C1 segment of cervical spinal cord (tissue), 14 donors: ENCODE measurements at places on chromosomes 6 and 20.

DNA sequence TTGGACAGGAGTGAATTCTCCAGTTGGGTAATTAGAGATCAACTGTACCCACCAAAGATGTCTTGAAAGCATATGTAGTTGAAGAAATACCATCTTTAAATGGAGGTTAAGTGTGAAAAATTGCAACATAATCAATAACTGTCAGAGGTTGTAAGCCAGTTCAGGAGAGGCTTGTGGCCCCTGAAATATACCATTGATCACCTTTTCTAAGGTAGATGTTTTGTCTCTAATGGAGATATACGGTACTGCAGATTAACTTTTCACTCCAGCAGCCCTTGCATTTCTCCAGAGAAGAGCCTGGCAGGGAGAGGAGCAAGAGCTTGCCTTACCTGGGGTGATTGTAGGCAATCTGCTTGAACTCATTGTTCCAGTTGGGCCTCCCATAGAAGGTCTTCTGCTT, 48.8 kb downstream of the NOX3 start:
- DNase-seq, result no peak

- DNase-seq, result no peak
These were observed 124.8 kb upstream of the SLC2A12 start for GRCh38 chr6:134177236-134177635.

- no peak for DNase-seq
These were observed 76.0 kb downstream of the MAN1A1 start for GRCh38 chr6:119273272-119274196.

DNA sequence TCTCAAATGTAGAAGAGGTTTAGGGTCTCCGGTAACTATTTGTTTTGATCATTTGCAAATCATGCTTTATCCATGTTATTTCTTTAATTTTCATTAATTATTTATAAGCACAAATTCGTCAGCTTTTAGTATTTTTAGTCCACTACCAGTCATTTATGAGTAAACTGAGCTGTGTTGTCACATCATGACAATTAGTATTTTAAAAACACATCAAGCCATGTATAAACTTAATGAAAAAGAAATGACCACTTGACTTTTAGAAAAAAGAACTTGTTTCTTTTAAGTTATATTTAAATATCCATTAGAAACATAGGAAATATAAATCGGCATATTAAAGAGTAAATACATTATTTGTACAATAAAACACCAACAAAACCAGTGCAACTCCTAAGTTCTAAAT, 2.8 kb downstream of the NKX2-4 start:
- DNase-seq, result no peak

GRCh38 chr6:169700296-169700695, 1.5 kb downstream of the WDR27 start:
- no peak for DNase-seq

DNA sequence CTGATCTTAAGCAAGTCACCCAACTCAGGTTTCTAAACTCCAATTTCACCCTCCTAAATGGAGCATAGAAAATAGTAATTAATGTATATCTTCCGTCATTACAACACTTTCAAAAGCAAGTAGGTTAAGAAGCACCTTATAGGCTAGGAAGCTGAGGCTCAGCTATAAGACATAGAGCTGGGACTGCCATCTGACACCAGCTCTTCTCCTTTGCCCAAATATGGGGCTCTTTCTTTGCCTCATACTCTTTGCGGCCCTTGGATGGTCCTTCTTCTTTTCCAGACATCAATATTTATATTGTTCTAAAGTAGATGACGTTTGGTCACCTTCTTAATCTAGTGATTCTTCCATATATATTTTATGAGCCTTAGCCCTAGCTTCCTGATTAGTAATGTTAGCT, 413.2 kb downstream of the LMBRD1 start:
- DNase-seq, result no peak

- no peak for DNase-seq
These were observed 105.4 kb downstream of the PERP start for GRCh38 chr6:138001750-138002349.

GRCh38 chr6:70849348-70850069, 107.4 kb downstream of the B3GAT2 start:
- DNase-seq, result no peak

- DNase-seq, result no peak
These were observed at the start of gene DSP for GRCh38 chr6:7541175-7542064. Gene DSP, plus strand, starts transcription at chr6:7541671. Its CDS starts 245 bp downstream, at chr6:7541916.

DNA sequence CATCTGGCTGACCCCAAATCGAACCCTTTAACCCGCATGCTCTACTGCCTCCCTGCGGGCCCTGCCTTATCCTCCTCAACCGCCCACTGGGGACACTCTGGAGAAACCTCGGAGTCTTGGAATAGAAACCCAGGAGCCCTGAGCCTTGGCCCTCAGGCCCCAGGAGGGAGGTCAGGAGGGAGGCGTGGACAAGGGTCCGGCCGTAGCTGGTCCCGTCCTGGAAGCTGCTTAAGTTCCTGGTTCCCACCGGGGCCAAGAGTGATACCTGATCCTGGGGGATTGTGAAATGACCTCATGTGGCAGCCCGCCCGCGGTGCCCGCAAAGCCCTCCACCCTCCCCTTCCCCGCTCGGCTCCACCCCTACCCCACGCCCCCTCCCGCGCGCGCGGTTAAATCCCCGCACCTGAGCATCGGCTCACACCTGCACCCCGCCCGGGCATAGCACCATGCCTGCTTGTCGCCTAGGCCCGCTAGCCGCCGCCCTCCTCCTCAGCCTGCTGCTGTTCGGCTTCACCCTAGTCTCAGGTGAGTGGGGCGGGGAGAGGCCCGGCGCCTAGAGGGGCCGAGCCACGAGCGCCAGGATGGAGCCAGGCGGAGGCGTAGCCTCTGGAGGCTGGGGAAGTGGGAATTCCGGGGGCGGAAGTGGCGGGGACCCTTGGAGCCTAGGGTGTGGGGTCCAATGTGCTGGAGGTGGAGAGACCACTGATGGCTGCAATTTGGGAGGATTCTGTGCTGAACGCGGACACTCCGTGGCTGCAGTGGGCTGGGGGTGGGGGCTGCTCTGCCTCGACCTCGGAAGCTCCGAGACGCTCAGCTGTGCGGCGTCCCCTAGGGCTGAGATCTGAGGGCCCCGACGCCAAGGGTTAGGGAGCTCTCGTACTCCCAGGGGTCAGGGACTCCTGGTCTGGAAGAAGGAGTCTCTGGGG, at the start of gene WFDC2:
TSS of gene WFDC2 (plus strand) at position 418 of the 926 bp plus-strand sequence. CDS start at position 447, 29 bp downstream.
- DNase-seq, result no peak

DNA sequence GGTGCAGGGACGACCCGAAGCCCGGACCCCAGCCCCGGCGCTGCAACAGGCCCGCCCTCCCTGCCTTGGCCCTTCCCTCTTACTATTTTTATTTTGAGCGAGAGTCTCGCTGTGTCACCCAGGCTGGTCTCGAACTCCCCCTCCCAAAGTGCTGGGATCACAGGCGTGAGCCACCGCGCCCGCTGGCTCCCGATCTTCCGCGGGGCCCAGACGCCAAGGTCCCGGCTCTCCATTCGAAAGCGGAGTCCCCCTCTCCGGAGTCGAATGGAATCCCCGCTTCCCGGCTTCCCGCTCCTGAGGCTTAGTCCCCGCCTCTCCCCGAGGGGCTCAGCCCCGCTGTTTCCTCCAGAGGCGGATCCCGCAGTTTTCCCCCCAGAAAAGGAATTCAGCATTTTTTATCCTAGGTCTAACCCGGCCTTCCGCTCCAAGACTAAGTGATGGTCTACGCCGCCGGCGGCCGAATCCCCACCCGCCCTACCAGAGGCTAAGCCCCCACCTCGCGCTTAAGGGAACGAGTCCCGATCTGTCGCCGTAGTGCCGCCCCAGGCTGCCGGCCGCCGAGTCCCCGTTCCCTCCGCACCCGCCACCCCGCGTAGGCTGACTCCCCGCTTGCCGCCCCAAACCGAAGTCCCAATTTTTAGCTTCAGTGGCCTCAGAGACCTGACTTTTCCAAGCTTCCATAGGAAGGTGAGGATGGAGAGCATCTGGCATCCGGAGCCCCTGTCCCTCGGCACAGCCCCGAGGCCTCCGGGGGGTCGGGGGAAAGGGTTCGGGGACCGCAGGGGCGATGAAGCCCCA, 11.5 kb upstream of the TMC2 start:
- peak; percentile 56 for DNase-seq

GRCh38 chr20:2849529-2849928, 9.0 kb downstream of the VPS16 start:
- no peak for DNase-seq

DNA sequence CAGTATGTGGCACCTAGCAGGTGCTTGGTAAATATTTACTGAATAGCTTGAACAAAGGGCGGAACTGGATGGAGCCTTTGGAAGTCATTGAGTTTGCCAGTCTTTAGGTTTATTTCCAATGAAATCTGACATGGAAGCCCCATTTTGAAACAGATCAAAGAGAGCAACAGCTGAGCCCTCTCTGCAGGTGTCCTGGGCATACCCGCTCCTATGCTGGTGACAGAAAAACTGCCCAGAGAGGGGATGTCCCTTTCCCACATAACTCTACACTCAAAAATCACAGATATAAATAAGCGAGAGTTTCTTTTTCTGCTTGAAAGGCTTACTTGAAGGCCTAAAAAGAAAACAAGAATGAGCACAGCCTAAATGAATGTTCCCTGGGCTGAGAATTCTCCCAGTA, 53.0 kb upstream of the RALY start:
- DNase-seq, result no peak

- no peak for DNase-seq
These were observed 116.3 kb downstream of the ERMARD start for GRCh38 chr6:169867751-169868191.

DNA sequence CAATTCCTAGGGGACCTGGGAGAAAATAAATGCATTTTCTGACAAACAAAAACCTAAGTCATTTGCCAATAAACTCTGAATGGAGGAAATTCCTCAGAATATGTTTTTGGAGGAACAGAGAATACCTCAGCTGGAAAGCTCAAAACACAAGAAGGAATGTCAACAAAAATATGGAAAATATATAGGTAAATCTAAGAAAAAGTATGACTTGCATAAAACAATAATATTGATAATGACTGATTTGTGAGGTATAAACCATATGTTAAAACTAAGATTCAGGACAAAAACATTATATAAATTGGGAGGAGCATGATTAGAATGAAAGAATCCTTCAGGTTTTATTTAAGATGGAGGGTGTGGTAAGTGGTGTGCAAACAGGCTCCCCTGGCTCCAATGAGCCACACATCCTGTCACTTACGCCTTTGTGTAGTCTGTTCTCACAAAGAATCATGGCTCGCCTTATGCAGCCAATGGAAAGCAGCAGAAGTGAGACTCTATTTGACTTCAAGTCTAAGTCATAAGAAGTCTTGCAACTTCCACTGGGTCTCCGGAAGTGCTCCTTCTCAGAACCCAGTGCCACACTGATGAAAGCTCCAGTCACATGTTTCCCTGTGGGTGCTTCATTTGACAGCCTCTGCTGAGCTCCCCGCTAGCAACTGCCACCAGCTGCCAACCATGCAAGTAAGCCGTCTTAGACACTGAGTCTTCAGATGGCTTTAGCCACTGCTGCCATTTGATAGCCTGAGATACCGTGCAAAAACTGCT, 8.1 kb downstream of the CFAP61 start:
- no peak for DNase-seq

DNA sequence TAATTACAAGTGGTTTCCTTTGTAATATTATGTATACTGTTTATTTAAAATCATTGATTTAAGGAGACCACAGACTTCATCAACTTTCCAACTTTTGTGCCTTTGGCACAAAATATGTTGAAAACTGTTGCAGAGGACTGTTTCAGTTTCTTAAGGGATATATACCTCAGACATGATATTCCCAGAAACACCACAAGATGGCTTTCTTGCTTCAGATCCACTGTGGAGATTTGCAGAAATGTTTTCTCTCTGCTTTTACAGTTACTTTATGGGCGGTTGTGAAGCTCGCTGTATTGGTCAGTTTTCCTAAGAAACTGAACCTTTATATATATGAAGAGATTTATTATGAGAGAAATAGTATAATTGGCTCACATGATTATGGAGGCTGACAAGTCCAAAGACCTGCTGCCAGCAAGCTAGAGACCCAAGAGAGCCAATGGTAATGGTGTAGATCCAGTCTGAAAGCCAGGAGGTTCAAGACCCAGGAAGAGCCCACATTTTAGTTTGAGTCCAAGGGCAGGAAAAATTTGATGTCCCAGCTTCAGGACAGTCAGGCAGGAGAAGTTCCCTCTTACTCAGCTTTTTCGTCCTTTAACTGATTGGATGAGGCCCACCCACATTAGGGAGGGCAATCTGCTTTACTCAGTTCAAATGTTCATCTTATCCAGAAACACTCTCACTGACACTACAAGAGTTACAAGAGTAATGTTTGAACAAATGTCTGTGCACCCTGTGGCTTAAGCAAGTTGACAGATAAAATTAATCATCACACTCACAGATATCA, 12.8 kb downstream of the ME1 start:
- no peak for DNase-seq

DNA sequence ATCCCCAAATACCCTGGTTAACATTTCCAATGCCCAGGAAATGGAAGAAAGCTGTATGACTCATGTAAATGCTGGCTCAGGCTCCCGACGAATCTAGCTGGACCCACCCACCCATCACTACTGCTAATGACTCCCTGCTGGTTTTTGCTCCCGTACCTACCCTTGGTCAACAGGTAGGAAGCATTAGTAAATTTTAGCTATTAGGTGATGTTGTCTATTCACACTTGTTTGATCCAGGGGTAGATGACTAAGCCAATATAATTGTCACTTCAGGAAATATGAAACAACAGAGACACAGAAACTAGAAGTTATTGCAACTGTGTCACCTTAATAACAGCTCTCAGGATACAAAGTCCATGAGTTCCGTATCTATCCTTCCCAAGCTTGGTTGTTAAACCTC, 94.4 kb upstream of the BEND6 start:
- DNase-seq, result no peak

- no peak for DNase-seq
These were observed 404.4 kb upstream of the RNF217 start for GRCh38 chr6:124557873-124558272.

DNA sequence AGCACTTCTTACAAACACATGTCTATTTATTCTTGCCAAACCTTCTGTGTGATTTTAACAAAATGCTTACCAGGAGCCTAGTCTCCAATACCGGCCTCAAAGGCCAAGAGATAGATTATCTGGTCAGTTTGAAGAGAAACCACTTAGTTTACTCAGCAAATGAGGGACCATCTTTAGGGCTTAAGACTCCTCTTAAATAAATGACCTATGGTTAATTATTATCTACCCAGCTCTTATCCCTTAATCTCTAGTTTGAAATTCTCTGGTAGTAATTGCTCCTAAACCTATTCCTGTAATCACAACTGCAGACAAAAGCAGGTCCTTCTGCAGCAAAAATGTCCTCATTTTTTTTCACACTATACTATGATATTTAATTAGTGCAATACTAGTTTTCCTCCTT, 301.8 kb downstream of the KIF16B start:
- no peak for DNase-seq

DNA sequence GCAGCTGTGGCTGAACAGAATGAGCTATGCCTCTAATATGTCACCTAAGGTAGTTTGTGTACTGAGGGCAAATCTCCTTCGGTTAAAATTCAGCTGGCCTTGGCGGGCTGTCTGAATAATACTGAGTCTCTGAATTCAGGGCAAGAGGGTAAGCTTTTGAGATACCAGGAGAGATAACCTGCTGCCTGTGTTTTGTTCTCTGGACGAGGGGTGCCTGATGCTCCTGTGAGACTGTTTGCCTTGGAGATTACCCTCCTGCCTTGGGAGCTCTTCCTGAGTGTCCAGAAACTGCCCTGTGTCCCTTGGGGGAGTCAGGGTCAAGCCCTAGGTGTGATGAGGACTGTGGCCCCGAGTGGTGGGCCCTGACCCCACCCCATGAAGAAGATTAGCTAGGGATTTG, 282.9 kb downstream of the KIF16B start:
- no peak for DNase-seq

- no peak for DNase-seq
These were observed 3.8 kb downstream of the GCM1 start for GRCh38 chr6:53144802-53145201.

- DNase-seq, result no peak
These were observed 341.6 kb upstream of the NRSN1 start for GRCh38 chr6:23784301-23784919.
